ENCODE measurements at places on chromosomes 16 and 17.

GRCh38 chr16:89146211-89147005 lies 25.1 kb upstream of the CDH15 start:
- no peak for DNase-seq

- DNase-seq: peak; percentile 65
Observed at GRCh38 chr17:47978324-47978723, 7.4 kb downstream of the CDK5RAP3 start.

- no peak for DNase-seq
Observed at GRCh38 chr17:72299100-72299499, 178.3 kb downstream of the SOX9 start.

DNA sequence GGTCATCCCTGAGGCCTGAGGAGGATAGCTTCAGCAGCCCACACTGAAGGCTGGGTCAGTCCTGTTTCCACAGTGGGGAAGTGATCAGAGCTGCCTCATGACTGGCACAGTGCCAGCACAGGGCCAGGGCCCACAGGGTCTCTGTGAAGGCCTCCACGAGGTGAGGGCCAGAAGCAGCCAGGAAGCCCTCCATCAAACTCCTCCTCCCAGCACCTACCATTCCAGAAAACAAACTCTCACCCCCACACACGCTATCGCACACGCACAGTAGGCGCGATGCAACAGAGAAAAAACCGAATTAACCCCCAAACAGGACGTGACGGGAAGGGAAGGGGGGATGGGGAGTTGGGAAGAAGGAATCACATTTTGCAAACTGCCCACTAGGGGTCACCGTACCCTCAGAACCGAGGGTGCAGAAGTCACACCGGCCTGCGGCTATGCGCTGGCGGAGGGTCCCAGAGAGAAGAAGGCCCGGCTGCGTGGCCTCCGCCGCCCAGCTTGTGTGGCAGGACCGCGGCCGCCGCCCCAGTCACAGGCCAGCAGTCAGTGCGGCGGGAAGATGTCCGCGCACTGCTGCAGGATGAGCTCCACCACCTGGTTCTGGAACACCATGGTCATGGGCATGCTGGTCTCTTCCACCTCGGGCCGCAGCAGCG lies 37.6 kb downstream of the ARHGAP27 start:
- DNase-seq: peak; percentile 89

GRCh38 chr16:86901483-86901882 lies 323.1 kb downstream of the FOXL1 start:
- DNase-seq: peak; percentile 29

DNA sequence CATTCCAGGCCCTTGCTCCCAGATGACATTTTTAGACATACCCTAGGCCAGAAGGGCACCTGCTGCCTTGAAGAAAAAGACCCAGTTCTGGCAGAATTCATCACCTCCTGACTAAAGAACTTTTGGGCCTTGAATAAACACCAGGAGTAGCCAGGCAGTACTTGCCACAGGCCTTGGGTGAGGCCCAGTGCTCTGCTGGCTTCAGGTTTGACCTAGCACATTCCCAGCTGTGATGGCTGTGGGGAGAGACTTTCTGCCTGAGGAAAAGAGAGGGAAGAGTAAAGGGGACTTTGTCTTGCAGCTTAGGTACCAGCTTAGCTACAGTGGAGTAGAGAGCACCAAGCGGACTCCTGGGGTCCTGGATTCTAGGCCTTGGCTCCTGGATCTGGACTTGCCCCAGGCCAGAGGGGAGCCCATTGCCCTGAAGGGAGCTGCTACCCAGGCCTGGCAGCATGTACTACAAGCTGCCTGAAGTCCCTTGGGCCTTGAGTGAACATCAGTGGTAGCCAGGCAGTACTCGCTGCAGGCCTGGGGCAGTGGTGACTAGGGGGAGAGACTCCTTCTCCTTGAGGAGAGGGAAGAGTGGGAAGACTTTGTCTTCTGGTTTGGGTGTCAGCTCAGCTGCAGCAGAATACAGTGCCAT lies 44.3 kb downstream of the ABCA8 start:
- no peak for DNase-seq

DNA sequence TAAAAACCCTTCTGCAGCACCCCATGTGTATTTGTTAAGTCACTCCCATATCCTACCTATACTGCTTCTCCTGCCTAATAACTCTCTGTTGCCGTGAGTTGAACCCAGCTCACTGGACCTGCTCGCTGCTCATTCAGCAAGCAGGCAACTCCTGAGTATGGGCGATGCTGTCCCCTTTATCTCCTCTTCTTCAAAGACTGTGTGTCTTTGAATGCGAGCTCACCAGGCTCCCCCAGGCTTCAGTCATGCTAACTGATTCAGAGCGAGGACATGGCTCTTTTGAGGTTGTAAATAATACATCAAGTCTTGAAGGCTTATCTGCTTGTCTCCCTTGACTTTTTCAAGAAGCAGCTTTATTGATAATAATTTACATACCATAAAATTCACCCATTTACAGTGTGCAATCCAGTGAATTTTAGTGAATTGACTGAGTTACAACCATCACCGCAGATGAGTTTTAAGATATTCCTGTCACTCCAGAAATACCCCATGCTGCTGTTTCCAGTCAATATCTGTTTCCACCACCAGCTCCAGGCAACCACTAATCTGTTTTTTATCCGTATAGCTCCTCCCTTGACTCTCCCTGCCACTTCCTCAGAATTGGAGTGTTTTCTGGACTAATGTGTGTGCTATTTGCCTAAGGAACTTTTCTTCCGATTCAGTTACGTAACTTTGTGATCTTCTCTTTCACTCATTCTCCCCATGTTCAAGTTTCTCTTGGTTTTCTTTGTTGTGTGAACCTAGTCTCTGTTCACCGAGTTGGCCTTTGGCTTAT lies 132.2 kb downstream of the SPECC1 start:
- no peak for DNase-seq

DNA sequence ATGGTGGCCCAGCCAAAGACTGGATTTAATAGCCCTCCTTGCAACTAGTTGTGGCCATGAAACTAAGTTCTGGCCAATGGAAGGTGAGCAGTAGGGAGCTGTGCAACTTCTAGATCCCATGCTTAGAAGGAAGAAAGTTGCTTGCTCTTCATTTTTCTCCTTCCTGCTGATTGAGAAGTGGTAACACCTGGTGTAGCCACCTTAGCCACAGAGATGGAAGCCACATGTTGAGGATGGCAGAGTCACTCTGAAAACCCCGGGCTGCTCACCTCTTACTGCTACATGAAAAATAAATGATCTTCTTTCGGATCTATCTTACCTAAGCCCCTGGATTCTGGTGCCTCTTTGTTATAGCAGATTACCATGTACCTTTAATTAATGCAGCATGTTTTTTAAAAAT lies 10.3 kb upstream of the ATP5MC1 start:
- no peak for DNase-seq

DNA sequence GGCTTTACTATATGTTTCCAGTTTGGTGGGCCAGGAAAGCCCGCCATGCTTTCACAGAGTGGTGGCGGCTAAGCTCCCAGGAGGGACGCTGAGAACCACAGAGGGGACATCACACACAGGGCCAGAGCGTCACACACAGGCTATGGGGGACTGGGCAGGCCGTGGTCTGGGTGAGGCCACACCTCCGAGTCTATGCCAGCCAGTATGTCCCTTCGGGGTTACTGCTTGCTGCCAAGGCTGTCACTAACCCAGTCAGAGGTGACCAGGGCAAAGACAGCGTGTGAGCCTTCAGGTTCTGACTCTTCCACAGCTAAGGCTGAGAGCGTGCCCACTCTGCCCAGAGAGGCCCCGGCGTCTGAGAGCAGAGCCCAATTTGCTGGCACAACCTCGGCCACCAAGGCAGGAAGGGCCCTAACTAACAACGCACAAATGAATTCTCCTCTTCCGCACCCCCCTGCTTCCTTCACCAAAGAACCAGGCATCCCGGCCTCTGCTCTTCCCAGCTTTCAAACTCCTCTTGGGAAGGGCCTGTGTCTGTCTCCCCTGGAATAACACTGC lies 2.9 kb downstream of the PLD6 start:
- no peak for DNase-seq

GRCh38 chr17:49260011-49260816 lies 29.6 kb upstream of the PHOSPHO1 start:
- peak; percentile 86 for DNase-seq

GRCh38 chr16:67104845-67105244 lies 4.9 kb upstream of the PHAF1 start:
- DNase-seq: no peak

GRCh38 chr17:19288453-19288852 lies 51.3 kb downstream of the EPN2 start:
- peak; percentile 19 for DNase-seq

DNA sequence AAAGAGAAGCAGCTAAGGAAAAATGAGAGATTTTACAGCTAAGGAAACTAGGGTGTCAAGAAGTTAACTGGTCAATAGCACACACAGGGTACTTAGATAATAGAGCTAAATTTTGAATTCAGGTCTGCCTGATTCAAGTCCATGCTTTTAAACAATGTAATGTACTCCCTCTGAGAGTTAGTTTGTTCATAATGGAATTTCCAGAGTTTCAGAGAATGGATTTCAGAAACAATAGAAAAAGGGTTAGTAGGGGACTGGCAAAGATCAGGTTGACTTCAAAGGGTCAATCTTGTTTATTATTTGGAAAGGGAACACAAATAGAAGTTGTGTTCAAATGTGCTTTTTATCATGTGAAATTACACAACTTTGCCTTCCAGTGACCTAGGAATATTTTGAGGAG lies 17.9 kb downstream of the NSRP1 start:
- no peak for DNase-seq

GRCh38 chr17:2055292-2056205 lies 646 bp downstream of the HIC1 start:
- peak; percentile 63 for DNase-seq

DNA sequence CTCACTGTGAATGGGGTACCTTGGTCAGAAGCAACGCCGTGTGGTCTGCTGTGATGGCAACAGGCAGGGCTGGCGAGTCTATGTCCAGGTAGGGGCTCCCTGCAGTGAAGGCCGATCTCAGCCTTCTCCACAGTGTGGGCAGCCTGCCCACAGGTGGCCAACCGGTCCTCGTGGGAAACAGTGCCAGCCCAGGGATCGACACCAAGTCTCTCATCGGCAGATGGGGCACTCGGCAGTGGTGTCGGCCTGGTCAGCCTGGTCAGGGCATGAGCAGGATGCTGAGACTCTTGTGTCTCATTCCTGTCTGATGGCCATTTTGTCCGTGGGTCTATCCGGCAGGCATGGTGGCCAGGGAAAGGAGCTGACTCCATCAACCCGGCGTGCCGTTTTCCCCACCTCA lies 92.2 kb downstream of the TNFRSF13B start:
- DNase-seq: no peak

GRCh38 chr17:28519236-28519635 lies 13.1 kb downstream of the FOXN1 start:
- DNase-seq: no peak

GRCh38 chr17:64084940-64085649 lies 44.8 kb downstream of the ERN1 start:
- no peak for DNase-seq

GRCh38 chr16:30357715-30358576 lies 2.8 kb upstream of the CD2BP2 start:
- DNase-seq: no peak

GRCh38 chr16:64971171-64971570 lies 150.7 kb downstream of the CDH11 start:
- DNase-seq: no peak

DNA sequence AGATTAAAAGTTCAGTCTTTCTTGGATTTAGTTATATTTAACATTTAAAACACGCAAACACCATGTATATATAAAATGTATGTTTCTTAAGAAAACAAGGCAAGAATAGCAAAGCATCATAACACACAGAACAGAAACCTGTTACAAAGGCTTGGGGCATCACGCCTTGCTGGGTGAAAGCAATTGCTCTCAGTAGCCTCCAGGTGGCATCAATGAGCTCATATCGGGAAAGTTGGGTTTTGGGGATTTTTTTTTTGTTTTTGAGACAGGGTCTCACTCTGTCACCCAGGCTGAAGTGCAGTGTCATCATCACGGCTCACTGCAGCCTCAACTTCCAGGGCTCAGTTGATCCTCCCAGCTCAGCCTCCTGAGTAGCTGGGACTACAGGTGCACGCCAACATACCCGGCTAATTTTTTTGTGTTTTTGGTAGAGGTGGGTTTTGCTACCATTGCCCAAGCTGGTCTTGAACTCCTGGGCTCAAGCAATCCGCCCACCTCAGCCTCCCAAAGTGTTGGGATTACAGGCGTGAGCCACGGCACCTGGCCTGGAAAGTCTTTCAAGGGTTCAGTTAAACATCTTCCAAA lies 56.9 kb downstream of the CYB5D2 start:
- peak; percentile 51 for DNase-seq

GRCh38 chr17:76997981-76998531 lies 129.9 kb downstream of the MGAT5B start:
- peak; percentile 24 for DNase-seq

- DNase-seq: peak; percentile 78
Observed at GRCh38 chr16:84286578-84287240, 8.0 kb upstream of the WFDC1 start.

GRCh38 chr16:85259832-85260167 lies 147.5 kb upstream of the CIBAR2 start:
- no peak for DNase-seq

DNA sequence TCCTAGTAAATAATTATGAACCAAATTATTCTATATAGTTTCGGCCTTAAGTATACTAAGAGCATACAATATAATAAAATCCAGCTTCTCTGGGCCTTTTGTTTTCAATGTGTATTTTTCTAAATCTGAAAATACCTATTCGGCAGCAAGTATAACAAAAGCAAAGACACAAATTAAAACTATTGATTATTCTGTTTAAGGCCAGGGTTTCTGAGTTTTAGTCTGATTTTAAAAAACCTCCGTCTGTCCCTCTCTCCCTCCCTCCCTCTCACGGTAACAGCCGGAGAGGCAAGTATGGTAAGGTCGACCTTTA lies 1.5 kb downstream of the TOB1 start:
- no peak for DNase-seq

GRCh38 chr17:14672830-14673229 lies 371.9 kb downstream of the HS3ST3B1 start:
- peak; percentile 71 for DNase-seq

- DNase-seq: no peak
Observed at GRCh38 chr16:53876811-53877210, 172.9 kb downstream of the FTO start.

GRCh38 chr17:41835800-41836549 lies at the start of gene NT5C3B:
Gene NT5C3B (minus strand): TSS chr17:41836232. CDS start chr17:41836193, 39 bp downstream.
- DNase-seq: peak; percentile 65

DNA sequence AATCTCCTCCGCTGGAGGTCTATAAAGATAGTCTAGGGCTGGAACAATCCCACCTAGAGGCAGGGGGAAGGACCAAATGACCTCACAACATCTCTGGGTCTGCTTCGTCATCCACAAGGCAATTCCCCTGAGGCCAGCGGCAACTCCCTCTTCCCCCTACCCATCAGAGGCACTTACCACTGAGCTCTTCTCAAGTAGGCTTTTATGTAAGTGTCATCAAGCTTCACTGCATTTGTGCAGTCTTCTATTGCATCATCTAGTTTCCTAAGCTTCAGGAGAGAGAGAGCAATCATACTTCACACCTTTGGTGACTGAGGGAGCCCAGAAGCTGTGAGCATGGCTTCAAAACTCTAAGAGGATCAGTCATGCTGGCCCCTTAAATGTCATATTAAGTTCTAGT lies 21.0 kb downstream of the CNP start:
- no peak for DNase-seq

GRCh38 chr16:85262558-85263238 lies 150.4 kb upstream of the CIBAR2 start:
- DNase-seq: no peak

Measured in fibroblast of skin of scalp (primary cell).